Esophagus squamous epithelium (tissue), 5 donors: ENCODE measurements at places on chromosomes 16 and 17.

DNA sequence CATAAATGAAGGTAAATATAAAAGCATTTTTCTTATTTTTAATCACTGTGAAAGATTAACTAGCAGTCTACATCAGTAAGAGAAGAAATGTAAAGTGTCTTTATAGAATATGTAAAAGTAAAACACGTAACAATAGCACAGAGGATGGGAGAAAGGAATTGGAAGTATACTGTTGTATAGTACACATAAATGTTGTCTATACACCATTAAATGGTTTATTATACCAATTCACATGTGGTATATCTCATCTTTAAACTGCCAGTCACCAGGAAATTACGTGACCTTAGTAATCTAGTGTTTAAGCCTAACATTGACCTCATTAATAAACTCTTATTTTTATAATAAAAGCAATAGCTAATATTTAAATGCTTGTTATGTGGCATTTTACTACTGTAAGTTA, 87.4 kb downstream of the USP32 start:
- H3K4me3 ChIP-seq = no peak overlapping the region
- H3K27ac ChIP-seq = no peak overlapping the region
- H3K36me3 ChIP-seq = no peaks in the 10 kb centered on the region
- DNase-seq = no peak
- no peaks in the 10 kb centered on the region for H3K4me1 ChIP-seq

- no peak overlapping the region for H3K4me3 ChIP-seq
- peaks cover 24% of the 10 kb centered on the region for H3K4me1 ChIP-seq
Observed at GRCh38 chr17:80187090-80187489, 17.3 kb downstream of the CARD14 start.

GRCh38 chr16:74439685-74440084, 18.4 kb upstream of the CLEC18B start:
- no peaks in the 10 kb centered on the region for H3K27me3 ChIP-seq
- no peaks in the 10 kb centered on the region for H3K4me1 ChIP-seq
- H3K4me3 ChIP-seq = no peak overlapping the region
- DNase-seq = no peak
- H3K36me3 ChIP-seq = no peaks in the 10 kb centered on the region
- no peak overlapping the region for H3K27ac ChIP-seq

GRCh38 chr17:62732125-62732524, 76.0 kb downstream of the MARCHF10 start:
- no peak for DNase-seq
- no peak overlapping the region for H3K4me3 ChIP-seq
- no peaks in the 10 kb centered on the region for H3K4me1 ChIP-seq
- no peaks in the 10 kb centered on the region for H3K27me3 ChIP-seq

GRCh38 chr16:89407925-89408300, 82.4 kb downstream of the ANKRD11 start:
- no peak overlapping the region for H3K4me3 ChIP-seq
- DNase-seq = no peak
- peaks cover 100% of the 10 kb centered on the region for H3K4me1 ChIP-seq
- H3K27me3 ChIP-seq = no peaks in the 10 kb centered on the region
- H3K27ac ChIP-seq = peak overlapping the region; percentile 67

- no peaks in the 10 kb centered on the region for H3K27me3 ChIP-seq
- DNase-seq = no peak
- H3K27ac ChIP-seq = no peak overlapping the region
- H3K4me3 ChIP-seq = no peak overlapping the region
- H3K36me3 ChIP-seq = peaks cover 14% of the 10 kb centered on the region
Observed at GRCh38 chr16:88743693-88744576, 37.6 kb downstream of the CTU2 start.

- peak overlapping the region; percentile 100 for H3K27ac ChIP-seq
- no peak for DNase-seq
- H3K4me1 ChIP-seq = peaks cover 41% of the 10 kb centered on the region
- H3K4me3 ChIP-seq = peak overlapping the region; percentile 100
Observed at GRCh38 chr17:1714980-1715802, 5.0 kb upstream of the TLCD2 start.

- H3K36me3 ChIP-seq = no peaks in the 10 kb centered on the region
- no peak overlapping the region for H3K27ac ChIP-seq
- no peak overlapping the region for H3K4me3 ChIP-seq
- H3K27me3 ChIP-seq = no peaks in the 10 kb centered on the region
- no peak for DNase-seq
Observed at GRCh38 chr16:83530293-83530692, 277.5 kb upstream of the HSBP1 start.

- H3K4me1 ChIP-seq = no peaks in the 10 kb centered on the region
- no peak overlapping the region for H3K27ac ChIP-seq
- no peak overlapping the region for H3K4me3 ChIP-seq
- DNase-seq = no peak
- H3K27me3 ChIP-seq = no peaks in the 10 kb centered on the region
Observed at GRCh38 chr17:5200360-5200759, 8.7 kb upstream of the ZNF594 start.

DNA sequence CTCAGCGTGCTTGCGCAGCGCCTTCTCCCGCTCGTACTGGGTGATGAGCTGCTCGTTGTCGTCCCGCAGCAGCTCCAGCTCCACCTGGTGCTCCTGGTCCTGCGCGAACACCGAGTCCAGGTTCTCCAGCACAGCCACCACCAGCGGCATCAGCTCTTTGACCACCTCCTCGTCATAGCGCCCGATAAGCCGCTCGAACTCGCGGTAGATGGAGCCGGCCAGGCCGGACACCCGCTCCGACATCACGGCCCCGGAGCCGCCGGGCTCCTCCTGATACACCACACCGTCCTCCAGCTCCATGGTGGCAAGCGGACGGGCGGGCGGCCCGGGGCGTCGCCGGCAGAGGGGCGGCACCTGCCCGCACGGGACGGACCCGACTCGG, 320 bp downstream of the SPAG9 start:
- no peaks in the 10 kb centered on the region for H3K27me3 ChIP-seq
- H3K27ac ChIP-seq = peak overlapping the region; percentile 100
- DNase-seq = no peak
- H3K4me3 ChIP-seq = peak overlapping the region; percentile 100
- no peaks in the 10 kb centered on the region for H3K36me3 ChIP-seq
- H3K4me1 ChIP-seq = peaks cover 11% of the 10 kb centered on the region

- no peak for DNase-seq
- H3K27ac ChIP-seq = no peak overlapping the region
- H3K4me1 ChIP-seq = peaks cover 19% of the 10 kb centered on the region
- no peak overlapping the region for H3K4me3 ChIP-seq
- peaks cover 43% of the 10 kb centered on the region for H3K36me3 ChIP-seq
Observed at GRCh38 chr16:27726621-27727261, 176.8 kb downstream of the KATNIP start.

- peaks cover 21% of the 10 kb centered on the region for H3K4me1 ChIP-seq
- H3K4me3 ChIP-seq = no peak overlapping the region
- H3K27ac ChIP-seq = no peak overlapping the region
- H3K36me3 ChIP-seq = peaks cover 59% of the 10 kb centered on the region
Observed at GRCh38 chr16:2230376-2230775, 5.9 kb upstream of the DNASE1L2 start.

DNA sequence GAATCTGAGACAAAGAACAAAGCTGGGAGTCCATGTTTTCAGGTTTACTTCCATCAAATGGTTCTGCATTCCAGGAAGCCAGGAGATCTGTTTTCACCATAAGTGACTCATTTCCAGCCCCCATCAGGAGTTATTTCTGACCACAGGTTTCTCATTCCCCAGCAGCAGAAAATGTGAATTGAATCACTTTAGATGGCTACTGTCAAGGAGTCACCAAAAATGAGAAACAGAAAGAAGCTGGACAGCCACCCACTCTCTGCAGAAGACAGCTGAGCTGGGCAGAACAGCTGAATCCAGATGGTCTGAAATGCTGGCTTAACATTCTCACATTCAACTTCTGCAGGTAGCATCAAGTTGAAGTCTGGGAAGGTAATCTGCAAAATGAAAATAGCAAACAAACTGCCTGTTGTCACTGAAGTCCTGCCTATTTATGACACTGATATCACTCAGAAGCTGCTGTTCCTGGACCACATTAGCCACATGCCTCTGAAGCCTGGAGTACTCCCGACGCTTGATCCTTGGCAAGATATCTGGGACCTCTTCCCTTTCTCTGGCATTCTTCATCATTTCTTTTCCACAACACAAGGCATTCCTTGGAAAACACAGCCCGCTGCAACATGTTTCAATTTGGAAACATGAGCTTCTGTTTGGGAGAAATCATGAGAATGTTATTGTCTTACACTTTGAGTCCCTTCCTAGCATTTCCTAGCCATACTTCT, 15.3 kb downstream of the CCL11 start:
- H3K27ac ChIP-seq = peak overlapping the region; percentile 2
- no peak overlapping the region for H3K4me3 ChIP-seq
- DNase-seq = no peak
- H3K36me3 ChIP-seq = no peaks in the 10 kb centered on the region
- no peaks in the 10 kb centered on the region for H3K27me3 ChIP-seq

DNA sequence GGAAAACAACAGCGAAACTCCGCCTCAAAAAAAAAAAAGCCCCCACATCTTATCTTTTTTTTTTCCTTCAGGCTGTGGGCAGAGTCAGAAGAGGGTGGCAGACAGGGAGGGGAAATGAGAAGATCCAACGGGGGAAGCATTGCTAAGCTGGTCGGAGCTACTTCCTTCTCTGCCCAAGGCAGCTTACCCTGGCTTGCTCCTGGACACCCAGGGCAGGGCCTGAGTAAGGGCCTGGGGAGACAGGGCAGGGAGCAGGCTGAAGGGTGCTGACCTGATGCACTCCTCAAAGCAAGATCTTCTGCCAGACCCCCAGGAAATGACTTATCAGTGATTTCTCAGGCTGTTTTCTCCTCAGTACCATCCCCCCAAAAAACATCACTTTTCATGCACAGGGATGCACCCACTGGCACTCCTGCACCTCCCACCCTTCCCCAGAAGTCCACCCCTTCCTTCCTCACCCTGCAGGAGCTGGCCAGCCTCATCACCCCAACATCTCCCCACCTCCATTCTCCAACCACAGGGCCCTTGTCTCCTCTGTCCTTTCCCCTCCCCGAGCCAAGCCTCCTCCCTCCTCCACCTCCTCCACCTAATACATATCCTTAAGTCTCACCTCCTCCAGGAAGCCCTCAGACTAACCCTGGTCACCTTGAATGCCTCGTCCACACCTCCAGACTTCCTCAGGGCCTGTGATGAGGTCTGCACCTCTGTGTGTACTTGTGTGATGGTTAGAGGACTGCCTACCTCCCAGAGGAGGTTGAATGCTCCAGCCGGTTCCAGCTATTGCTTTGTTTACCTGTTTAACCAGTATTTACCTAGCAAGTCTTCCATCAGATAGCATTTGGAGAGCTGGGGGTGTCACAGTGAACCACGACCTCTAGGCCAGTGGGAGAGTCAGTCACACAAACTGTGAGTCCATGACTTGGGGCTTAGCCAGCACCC, 1.2 kb upstream of the HBA1 start:
- peaks cover 3% of the 10 kb centered on the region for H3K27me3 ChIP-seq
- H3K4me3 ChIP-seq = no peak overlapping the region
- no peak overlapping the region for H3K27ac ChIP-seq
- no peaks in the 10 kb centered on the region for H3K4me1 ChIP-seq

DNA sequence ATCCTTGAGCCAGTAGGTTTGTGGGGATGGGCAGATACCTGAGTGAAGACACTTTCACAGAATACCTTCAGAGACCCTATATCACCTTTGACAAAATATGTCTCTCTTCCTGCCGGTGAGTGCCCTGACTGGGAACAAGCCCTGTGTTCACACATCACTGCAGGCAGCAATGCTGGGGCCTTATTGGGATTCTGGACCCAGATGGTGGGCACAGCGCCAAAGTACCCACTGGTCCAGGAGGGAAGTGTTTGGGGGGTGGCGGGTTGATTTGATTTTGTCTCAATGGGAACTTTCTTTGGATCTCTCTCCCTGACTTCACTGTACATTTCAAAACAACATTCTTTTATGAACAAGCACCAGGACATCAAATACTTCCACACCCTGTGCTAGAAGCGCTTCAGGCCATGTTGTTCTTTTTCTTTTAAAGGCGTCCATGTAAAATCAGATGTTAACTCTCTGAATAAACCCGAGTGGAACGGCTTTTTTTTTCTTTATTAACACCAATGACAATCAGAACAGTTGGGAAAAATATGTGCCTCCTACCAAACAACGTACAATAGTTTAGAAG, 62.4 kb upstream of the AKTIP start:
- H3K27me3 ChIP-seq = no peaks in the 10 kb centered on the region
- H3K4me1 ChIP-seq = no peaks in the 10 kb centered on the region
- no peak overlapping the region for H3K4me3 ChIP-seq
- H3K36me3 ChIP-seq = no peaks in the 10 kb centered on the region

DNA sequence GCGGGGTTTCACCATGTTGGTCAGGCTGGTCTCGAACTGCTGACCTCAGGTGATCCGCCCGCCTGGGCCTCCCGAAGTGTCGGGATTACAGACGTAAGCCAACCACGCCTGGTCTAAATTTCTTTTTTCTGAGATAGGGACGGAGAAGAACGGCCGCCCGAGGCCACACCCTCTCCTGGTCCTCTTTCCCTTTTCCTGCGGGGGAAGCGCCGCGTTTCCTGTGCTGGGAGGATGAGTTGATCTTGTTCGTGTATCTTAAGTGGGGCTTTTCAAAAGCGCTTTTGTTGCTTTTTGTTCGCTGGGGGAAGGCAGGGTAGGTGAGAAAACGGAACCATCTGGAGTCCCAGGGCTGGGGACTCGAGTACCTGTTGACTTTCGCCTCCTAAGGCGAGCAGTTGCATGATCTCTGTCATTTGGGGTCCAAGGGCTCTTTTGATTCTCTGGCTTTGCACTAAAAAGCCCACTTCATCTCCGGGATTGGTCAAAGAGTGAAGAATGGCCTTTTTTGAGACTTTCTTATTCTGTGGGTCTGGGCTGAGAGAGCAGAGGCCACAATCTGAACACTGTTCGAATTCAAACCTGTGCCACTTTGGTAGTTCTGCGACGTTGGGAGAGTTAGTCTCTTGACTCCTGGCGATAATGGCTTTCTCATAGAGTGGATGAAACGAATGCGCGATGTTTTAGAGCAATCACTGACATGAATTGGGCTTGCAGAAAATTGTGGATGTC, 1.3 kb downstream of the FUS start:
- peaks cover 25% of the 10 kb centered on the region for H3K36me3 ChIP-seq
- H3K4me1 ChIP-seq = peaks cover 36% of the 10 kb centered on the region
- no peak for DNase-seq

- H3K36me3 ChIP-seq = no peaks in the 10 kb centered on the region
- H3K27ac ChIP-seq = no peak overlapping the region
- H3K4me3 ChIP-seq = no peak overlapping the region
- no peaks in the 10 kb centered on the region for H3K4me1 ChIP-seq
- no peaks in the 10 kb centered on the region for H3K27me3 ChIP-seq
Observed at GRCh38 chr16:5706211-5706610, 608.6 kb upstream of the EEF2KMT start.

GRCh38 chr17:49557312-49558024, 18.2 kb upstream of the NXPH3 start:
- H3K4me1 ChIP-seq = peaks cover 15% of the 10 kb centered on the region
- no peaks in the 10 kb centered on the region for H3K27me3 ChIP-seq
- H3K27ac ChIP-seq = no peak overlapping the region
- no peak overlapping the region for H3K4me3 ChIP-seq
- no peaks in the 10 kb centered on the region for H3K36me3 ChIP-seq
